Left ventricle myocardium superior (tissue), 1 donor: ENCODE measurements at places on chromosomes 5 and 9. TPM values are rescaled to one million over a fixed set of nuclear protein-coding genes. Genes with fewer than 3 reads are reported as not detected.

DNA sequence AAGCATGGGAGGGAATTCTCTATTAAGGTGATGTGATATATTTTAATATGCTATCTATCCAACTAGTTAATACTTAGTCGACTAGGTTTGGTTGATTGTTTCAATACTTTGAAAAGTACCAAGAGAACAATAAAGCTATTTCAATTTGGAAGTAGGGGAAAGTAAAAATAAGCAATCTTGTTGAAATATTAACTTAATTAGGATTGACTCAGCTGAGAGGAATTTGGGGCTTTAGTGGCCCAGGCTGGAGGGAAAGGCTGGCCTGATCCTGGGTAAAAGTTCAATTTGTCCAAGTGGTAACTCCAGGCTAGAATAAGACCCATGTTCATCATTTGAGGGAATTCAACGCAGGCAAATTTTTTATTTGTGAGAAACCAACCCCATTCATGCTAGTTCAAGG, 48.6 kb downstream of the NMUR2 start:
- DNase-seq = no peak

DNA sequence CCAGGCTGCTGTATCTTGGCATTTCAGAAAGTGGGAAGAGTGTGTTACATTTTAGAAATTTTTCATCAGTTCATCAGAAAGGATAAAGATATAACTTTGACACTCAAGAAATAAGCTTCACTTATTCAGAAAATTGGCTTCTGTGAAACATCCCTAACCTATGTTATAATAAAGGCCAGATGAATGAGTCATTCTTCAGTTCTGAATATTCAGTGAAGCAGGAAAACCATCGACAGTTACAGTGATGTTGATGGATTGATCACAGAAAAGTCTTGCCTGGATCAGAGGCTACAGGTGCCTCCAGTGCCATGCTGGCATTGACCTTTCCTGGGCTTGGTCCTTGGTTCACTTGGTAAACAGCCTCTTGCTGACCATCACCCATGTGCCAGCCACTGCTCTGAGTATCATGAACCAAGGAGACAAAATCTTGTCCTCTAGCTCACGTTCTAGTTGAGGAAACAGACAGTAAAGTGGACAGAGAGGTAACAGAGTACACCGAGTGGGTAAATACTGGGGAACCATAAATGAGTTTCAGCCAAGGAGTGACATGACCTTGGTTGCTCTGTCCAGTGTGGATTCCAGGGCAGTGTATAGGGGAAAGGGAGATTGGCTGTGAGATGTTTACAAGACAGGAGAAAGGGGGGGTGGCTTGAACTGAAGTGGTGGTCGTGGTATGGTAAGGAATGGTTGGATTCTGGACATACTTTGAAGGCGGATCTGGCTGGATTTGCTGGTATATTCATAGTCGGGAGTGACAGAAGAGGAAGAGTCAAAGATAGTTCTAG, 98.6 kb downstream of the AMBP start:
- DNase-seq = no peak

- DNase-seq = no peak
Observed at GRCh38 chr5:76849419-76850291, at the start of gene S100Z. S100Z (plus strand) TSS chr5:76850014; CDS start chr5:76875360, 25,346 bp downstream.

DNA sequence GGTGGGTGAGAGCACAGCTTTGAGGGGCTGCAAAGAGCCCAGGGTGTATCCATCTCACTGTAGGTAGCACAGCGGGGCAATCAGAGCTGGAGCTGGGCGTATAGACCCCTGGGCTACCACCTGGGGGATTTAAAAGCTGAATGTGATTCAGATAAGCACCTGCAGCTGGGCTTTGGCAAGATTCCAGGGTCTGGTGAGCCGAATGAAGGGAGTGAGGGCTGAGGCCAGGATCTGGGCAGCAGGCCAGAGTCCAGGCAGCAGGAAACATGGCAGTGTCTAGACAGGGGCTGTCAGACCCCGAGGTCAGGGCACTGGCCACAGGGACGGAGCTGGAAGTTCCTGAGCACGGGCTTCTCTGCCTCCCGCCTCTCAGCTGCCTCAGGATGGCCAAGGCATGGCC, 8.7 kb downstream of the ASS1 start:
- peak; percentile 79 for DNase-seq

DNA sequence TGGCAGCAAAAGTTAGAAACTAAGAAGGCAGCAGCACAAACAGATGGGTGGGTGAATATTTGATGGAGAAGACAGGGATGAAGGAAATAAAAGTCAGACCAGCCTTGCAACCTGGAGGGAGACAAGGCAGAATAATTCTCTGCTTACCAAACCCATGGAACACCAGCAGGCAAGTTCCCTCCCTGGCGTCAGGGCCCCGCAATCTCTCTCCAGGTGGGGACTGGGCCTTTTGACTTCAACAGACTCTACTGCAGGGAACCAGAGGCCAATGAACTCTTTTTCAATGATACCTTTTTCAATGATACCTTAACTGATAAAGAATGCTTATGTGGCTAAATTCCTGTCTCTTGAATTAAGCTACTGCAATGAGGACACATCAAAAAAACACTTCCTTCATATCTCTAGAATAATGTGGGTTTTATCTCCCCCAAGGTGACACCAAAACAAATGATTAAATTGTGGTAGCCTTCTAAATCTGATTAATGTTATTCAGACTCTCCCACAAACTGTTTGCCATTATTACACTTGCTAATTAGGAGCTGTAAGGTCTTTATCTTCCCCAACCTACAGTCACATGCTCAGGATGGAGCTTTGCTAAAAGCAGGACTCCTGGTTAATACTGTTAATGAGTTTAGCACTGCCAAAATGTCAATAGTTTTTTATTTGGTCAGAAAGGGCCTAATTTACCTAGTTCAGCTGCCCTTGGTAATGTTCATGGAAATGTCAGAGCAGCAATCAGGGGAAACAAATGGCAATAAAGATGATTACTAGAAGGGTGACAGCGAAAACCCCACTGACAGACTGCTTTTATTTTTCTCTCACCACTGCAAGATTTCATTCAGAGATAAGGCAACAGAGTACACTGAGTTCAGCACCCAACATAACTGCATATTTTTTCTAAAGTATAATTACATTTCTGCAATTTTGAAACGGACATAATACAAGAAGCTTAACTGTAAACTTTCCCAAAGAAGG, 165.5 kb downstream of the TSSK1B start:
- no peak for DNase-seq

DNA sequence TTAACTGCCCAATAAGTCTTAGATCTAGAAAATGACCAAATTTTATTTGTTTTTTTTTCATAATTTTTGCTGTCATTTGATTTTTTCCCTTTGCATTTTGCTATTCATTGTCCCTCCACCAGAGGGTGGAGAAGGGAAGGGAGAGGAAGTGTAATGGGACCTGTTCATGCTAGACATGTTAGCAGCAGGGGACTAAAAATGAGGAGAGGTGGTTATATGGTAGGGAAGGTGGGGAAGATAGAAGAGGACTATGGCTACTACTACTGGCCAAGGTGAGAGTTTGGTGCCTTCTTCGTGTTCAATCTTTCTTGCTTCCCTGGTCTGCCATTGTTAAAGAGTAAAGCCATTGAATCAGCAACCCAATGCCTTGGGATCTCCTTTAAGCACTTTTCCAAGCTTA, 6.4 kb downstream of the GRIA1 start:
- DNase-seq = no peak

DNA sequence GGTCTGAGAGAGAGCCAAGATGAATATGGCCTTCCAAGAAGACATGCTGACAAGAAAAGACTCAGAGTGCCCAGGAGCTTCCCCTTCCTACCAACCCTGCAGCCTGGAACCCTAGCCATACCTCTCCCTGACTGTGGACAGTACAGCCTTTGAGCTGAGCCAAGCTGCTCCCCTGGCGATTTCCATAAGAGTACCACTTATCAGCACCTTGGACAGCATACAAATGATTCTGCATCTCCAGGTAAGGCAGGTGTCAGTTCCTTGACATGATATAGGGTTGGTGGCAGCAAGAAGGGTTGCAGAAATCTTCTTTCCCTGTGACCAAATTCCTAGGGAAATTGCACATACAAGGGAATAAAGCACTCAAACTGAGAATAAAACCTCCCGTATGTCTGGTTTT, 58.3 kb downstream of the MFAP3 start:
- DNase-seq = no peak

GRCh38 chr9:27344776-27345175, 47.8 kb upstream of the EQTN start:
- no peak for DNase-seq

DNA sequence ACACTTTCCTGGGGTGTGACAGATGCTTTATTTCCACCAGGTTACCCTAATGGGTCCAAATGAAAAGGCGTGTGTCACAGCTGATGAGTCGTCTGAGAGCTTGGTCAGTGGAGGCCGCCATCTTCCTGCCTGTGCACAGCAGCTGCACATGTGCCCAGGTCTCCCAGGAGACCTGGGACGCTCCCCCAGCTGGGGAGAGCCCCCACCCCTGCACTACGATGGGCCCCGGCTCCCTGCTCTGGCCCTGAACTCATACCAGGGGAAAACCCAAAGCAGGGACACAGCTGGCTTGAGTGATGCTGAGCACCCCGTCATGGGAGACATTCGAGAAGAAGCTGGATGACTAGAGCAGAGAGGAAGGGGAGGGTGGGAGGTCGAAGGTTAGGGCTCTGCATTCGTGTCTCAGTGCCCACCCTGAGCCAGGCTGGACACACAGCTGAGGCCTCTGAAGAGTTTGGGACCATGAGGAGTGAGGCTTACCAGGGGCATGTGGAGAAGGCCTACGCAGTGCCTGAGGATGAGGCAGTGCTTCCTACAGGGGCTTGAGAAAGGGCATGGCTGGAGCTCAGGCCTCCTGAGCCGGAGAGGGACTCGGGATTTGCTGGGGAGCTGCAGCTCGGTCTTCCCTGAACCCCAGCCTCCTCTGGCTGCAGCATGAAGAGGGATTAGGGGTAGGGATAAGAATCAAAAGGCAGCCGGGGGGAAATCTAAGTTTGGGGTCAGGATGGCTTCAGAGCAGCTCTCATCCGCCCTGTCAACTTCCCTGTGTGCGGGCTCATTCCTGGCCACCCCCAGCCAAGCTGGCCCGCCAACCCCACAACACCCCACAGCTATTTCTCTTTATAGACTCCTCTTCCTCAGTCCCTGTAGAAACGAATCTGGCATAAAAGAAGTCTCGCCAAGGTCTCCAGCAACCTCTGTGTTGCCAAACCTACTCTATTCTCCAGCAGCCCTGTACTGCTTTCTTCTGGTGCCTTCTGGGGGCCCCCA, 42.2 kb upstream of the RNU6ATAC start:
- peak; percentile 25 for DNase-seq

DNA sequence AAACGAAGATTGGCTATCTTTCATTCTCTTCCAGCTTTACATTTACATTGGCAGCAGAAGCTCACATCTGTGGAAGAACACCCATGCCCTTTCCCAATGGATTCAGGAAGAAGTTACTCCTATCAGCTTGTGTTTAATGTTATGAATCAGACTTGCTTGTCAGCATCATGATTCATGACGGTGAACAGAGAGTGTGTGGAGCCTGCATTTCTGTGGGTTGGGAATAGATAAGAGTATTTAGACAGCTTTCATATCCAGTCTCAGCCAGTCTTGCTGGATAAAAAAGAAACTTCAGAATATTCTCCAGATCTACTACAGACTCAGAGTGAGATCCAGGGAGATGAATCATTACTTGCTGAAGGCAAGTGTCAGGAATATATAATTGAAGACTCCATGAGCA, 812.9 kb upstream of the ZNF608 start:
- DNase-seq = no peak

GRCh38 chr9:133998915-133999595, 6.9 kb upstream of the VAV2 start:
- DNase-seq = no peak

DNA sequence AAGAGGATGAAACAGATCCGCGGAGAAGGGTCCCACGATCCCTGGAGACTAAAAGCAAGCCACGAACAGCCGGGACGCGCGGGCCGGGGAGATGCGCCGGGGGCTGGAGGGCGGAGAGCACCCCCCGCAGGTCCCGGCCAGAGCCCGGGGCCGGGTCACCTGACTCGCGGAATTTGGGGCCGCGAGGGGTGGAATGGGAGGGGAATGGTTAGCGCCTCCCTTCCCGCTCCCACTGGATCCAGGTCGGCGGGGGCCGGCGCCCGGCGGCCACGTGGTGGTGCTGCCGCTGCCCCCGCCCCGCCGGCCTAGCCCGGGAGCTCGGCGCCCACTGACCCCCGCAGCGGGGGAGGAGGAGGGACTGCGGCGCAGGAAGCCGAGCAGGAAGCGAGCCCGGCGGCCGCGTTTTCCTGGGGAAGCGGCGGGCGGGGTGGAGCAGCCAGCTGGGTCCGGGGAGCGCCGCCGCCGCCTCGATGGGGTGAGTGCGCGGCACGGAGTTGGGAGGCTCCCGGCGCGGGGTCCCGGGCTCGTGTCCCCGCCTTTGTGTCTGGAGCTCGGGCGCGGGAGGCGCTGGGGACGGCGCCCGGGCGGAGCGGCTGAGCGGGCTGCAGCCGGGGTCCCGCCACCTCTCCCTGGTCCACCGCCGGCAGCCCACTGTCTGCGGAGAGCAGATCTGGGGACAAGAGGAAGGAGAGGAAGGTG, at the start of gene RAI14:
TSS of gene RAI14 (plus strand) at position 328 of the 699 bp plus-strand sequence. CDS start 30,592 bp downstream, outside the sequence.
- DNase-seq = peak; percentile 85

DNA sequence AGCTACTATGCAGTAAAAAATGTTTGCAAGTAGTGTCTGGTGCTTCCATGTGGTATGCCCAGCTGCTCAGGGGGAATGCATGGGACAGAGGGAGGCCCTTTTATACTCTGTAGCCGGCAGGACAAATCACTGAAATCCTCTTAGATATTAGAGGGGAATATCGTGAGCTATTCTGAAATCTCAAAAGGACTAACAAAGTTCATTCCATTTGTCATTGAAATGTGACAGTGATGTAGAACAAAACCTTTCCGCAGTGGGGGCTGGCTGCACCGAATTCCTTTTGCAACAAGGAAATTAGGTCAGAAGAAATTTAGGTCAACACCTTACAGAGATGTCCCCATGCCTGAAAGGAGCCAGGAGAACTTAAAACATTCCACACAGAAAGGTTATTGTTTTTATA, 72.4 kb upstream of the MEF2C start:
- DNase-seq = no peak

DNA sequence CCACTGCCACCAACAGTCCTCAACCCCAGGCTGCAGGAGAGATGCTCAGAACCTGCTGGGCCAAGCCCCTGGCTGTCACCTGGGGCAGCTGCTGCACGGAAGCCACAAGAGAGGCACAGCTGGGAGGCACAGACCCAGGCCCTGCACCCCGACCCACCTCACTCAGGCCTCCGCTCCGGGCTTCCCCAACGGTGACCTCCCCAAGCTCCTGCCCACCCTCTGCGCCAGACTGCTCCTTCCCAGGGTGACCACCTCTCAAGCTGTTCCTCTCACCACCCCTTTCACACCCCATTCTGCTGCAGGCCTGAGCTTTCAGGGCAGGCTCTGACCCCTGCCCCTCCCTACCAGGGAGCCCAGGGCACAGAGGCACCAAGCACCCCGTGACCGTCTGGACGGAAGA, 33.0 kb downstream of the VAV2 start:
- DNase-seq = peak; percentile 14

The SVEP1 gene
- 5.7 TPM for total RNA-seq

The DMRT3 gene
- not detected for total RNA-seq

The STKLD1 gene
- 0.17 TPM for total RNA-seq

The ADAMTSL1 gene
- 0.97 TPM for total RNA-seq

The PCDHGB7 gene
- 8.8 TPM for total RNA-seq

The DPYSL3 gene
- total RNA-seq = 19.5 TPM

The SHISAL2B gene
- total RNA-seq = not detected

The ESM1 gene
- total RNA-seq = not detected
